Thymus (tissue), 14 donors: ENCODE measurements at places on chromosomes 5 and 9.

DNA sequence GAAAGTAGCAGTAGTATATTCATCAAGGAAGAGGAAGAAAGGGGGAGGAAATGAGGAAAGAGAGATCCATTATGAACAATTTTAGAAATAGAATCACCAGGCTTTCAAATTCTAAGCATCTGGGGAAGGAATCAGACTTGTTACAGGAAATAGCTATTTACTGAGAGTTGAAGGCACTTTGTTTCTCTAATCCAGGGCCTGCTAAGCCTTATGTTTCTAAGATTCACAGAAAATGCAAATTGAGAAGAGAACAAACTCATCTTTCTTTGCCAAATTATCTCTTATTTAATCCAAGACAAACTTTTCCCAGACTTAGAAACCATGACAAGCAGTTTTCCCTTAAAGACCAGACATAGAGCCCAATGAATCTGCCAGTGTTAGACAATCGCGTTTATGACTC, 528.0 kb upstream of the NMUR2 start:
- no peak overlapping the region for H3K27ac ChIP-seq
- no peaks in the 10 kb centered on the region for H3K27me3 ChIP-seq
- H3K4me3 ChIP-seq: no peak overlapping the region

- no peak for DNase-seq
- H3K4me1 ChIP-seq: no peaks in the 10 kb centered on the region
- H3K27ac ChIP-seq: no peak overlapping the region
- H3K27me3 ChIP-seq: peaks cover 11% of the 10 kb centered on the region
- no peak overlapping the region for H3K4me3 ChIP-seq
These were observed 17.6 kb downstream of the NACC2 start for GRCh38 chr9:136077491-136077890.

DNA sequence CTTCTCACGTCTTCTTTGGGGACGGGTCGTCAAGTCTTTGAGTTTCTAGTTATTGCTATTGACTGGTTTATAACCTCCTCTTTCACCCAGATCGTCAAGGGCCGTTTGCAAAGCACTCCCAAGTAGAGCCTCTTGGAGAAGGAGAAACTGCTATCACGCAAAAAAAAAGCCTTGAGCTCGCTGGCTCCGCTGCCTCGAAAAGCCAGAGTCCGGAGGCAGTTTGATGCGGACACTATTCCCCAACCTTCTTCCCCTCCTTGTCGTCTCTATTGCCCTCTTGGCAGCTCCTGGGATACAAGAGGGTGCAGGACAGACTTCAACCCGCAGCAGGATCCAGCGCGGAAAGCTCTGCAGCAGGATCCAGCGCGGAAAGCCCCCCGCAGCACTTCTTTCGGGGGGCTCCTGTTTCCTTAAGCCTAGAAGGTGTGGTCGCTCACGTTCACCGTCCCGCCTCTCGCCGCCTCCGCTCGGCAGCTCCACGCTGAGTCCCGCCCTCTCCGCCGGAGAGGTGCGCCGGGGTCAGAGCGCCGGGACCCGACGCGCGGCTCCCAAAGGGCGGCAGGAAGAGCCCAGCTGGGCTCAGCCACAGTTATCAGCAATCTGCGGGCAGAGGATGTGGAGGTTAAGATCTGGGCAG, at the start of gene PCDHAC1:
TSS of gene PCDHAC1 (plus strand) at position 494 of the 637 bp plus-strand sequence. CDS start 594 bp downstream, outside the sequence.
- H3K4me1 ChIP-seq: peaks cover 4% of the 10 kb centered on the region
- no peak for DNase-seq
- no peak within 1 kb of the TSS for H3K4me3 ChIP-seq
- H3K36me3 ChIP-seq: no peaks in the 10 kb centered on the region
- H3K27ac ChIP-seq: no peak within 1 kb of the TSS
- H3K27me3 ChIP-seq: peaks cover 23% of the 10 kb centered on the region

- H3K36me3 ChIP-seq: no peaks in the 10 kb centered on the region
- no peak for DNase-seq
- H3K4me3 ChIP-seq: no peak overlapping the region
These were observed 19.1 kb upstream of the EDIL3 start for GRCh38 chr5:84403773-84404172.

GRCh38 chr9:2928411-2928810, 84.5 kb upstream of the PUM3 start:
- no peak overlapping the region for H3K27ac ChIP-seq
- no peak overlapping the region for H3K4me3 ChIP-seq
- H3K4me1 ChIP-seq: no peaks in the 10 kb centered on the region
- H3K27me3 ChIP-seq: no peaks in the 10 kb centered on the region

- no peak overlapping the region for H3K27ac ChIP-seq
- H3K4me1 ChIP-seq: no peaks in the 10 kb centered on the region
- DNase-seq: no peak
- H3K36me3 ChIP-seq: no peaks in the 10 kb centered on the region
These were observed 156.1 kb downstream of the NXNL2 start for GRCh38 chr9:88691091-88691490.

GRCh38 chr5:67154556-67155206, 41.9 kb downstream of the CD180 start:
- H3K36me3 ChIP-seq: peaks cover 32% of the 10 kb centered on the region
- no peaks in the 10 kb centered on the region for H3K4me1 ChIP-seq
- no peak overlapping the region for H3K4me3 ChIP-seq
- H3K27me3 ChIP-seq: no peaks in the 10 kb centered on the region
- H3K27ac ChIP-seq: no peak overlapping the region

GRCh38 chr9:35910613-35911359, 1.5 kb downstream of the SPAAR start:
- H3K4me3 ChIP-seq: no peak overlapping the region
- no peaks in the 10 kb centered on the region for H3K27me3 ChIP-seq
- H3K4me1 ChIP-seq: peaks cover 12% of the 10 kb centered on the region
- no peak for DNase-seq

- H3K4me3 ChIP-seq: no peak overlapping the region
- H3K4me1 ChIP-seq: peaks cover 5% of the 10 kb centered on the region
- no peaks in the 10 kb centered on the region for H3K36me3 ChIP-seq
- DNase-seq: no peak
These were observed 2.0 kb downstream of the RASGEF1C start for GRCh38 chr5:180206993-180207392.

- H3K27ac ChIP-seq: no peak overlapping the region
- H3K27me3 ChIP-seq: no peaks in the 10 kb centered on the region
- H3K36me3 ChIP-seq: peaks cover 8% of the 10 kb centered on the region
- H3K4me1 ChIP-seq: no peaks in the 10 kb centered on the region
These were observed 40.9 kb downstream of the STX17 start for GRCh38 chr9:99947395-99947794.

DNA sequence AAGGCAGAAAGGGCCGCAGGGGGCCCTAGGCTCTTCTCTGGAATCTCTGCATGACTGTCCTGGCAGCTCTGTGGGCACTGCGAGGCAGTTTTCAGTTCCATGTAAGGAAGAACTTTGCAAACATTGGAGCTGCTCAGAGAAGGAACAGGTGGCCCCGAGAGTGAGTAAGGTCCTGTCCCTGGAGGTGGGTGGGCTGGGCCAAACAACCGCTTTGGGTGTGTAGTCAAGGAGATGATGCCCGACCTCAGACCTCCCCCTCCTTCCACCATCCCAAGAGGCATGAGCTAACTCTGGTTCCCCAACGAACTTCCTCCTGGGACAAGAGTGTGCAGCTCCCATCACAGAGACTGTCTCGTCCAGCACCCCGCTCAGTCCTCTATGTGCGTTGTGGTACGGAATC, 20.5 kb downstream of the CSF1R start:
- no peak overlapping the region for H3K27ac ChIP-seq
- H3K27me3 ChIP-seq: no peaks in the 10 kb centered on the region
- no peak overlapping the region for H3K4me3 ChIP-seq
- H3K4me1 ChIP-seq: no peaks in the 10 kb centered on the region

DNA sequence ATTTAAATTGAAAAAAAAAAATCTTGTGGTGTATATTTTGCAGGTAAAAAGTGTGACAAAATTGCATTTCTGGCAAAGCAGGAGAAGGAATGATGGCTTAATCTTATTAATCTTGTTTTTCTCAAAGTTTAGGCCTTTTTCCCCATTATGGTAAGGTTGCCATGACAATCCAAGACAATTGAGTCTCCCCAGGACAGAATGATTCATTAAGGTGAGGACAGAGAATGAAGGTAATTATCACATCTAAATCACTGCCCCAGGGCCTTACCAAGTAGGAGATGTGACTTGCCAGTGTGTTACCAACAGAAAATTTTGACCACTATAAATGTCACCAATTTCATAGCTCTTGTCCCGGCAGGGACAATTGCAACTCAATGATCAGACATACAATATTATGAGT, 439.2 kb downstream of the DNAH5 start:
- H3K4me3 ChIP-seq: no peak overlapping the region
- DNase-seq: no peak
- no peaks in the 10 kb centered on the region for H3K36me3 ChIP-seq
- no peaks in the 10 kb centered on the region for H3K27me3 ChIP-seq
- no peaks in the 10 kb centered on the region for H3K4me1 ChIP-seq
- no peak overlapping the region for H3K27ac ChIP-seq

DNA sequence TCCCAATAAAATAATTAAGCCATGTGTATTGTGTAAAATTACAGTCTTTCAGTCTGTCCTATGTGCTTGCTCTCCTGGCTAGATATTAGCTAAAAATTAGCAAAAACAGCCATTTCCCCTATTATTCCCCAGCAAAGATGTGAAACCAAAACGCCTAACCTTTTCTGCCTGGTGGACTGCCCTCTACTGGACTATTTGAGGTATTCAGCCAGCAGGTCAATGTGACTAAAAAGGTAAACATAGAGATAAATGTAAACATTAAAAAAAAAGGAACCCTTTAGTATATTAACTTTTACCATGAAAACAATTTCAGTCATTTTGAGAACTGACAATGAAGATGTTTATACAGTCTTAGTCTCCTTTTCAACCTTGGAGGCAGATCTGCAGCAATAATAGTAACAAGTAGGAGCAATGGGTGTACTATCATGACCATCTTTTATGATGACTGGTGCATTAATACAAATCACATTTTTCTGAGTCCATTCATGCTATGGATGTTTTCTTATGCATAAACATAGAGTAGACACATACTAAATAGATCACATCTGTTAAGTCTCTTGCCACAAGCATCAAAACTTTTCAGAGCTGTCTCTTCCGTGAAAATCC, 10.1 kb downstream of the ATG12 start:
- no peak overlapping the region for H3K4me3 ChIP-seq
- DNase-seq: no peak
- no peaks in the 10 kb centered on the region for H3K27me3 ChIP-seq
- peaks cover 51% of the 10 kb centered on the region for H3K36me3 ChIP-seq

DNA sequence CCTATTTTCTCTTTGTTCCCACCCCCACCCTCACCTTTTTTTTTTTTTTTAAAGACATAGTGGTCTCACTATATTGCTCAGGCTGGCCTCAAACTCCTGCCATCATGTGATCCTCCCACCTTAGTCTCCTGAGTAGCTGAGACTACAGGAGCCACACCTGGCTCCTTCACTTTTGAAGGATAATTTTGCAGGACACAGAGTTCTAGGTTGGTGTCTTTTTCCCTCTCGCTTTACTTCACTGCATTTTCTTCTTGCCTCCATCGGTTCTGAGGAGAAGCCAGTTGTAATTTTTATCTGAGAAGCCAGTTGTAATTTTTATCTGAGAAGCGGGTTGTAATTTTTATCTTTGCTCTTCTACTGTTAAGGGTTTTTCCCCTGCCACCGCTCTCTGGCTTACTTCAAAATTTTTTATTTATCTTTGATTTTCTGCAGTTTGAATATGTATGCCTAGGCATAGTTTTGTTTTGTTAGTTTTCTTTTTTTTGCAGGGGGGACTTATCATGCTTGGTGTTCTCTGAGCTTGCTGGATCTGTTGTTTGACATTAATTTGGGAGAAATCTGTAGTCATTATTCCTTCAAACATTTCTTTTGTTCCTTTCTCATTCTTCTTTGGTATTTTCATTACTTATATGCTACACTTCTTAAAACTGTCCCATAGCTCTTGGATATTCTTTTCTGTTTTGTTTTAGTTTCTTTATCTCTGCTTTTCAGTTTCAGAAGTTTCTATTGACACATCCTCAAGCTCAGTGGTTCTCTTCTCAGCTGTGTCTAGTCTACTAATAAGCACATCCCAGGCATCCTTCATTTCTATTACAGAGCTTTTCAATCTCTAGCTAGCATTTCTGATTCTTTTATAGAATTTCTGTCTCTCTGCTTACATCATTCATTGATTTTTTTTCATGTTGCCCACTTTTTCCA, 148.2 kb upstream of the CHD1 start:
- no peaks in the 10 kb centered on the region for H3K27me3 ChIP-seq
- no peaks in the 10 kb centered on the region for H3K36me3 ChIP-seq
- no peak for DNase-seq
- no peak overlapping the region for H3K27ac ChIP-seq

- no peak for DNase-seq
- no peaks in the 10 kb centered on the region for H3K4me1 ChIP-seq
- H3K27me3 ChIP-seq: no peaks in the 10 kb centered on the region
- H3K4me3 ChIP-seq: no peak overlapping the region
These were observed 62.1 kb downstream of the TMOD1 start for GRCh38 chr9:97563458-97564135.

- H3K4me1 ChIP-seq: no peaks in the 10 kb centered on the region
- no peaks in the 10 kb centered on the region for H3K27me3 ChIP-seq
- no peak for DNase-seq
- H3K4me3 ChIP-seq: no peak overlapping the region
- no peaks in the 10 kb centered on the region for H3K36me3 ChIP-seq
- no peak overlapping the region for H3K27ac ChIP-seq
These were observed 29.3 kb upstream of the UBE2QL1 start for GRCh38 chr5:6419340-6419852.

DNA sequence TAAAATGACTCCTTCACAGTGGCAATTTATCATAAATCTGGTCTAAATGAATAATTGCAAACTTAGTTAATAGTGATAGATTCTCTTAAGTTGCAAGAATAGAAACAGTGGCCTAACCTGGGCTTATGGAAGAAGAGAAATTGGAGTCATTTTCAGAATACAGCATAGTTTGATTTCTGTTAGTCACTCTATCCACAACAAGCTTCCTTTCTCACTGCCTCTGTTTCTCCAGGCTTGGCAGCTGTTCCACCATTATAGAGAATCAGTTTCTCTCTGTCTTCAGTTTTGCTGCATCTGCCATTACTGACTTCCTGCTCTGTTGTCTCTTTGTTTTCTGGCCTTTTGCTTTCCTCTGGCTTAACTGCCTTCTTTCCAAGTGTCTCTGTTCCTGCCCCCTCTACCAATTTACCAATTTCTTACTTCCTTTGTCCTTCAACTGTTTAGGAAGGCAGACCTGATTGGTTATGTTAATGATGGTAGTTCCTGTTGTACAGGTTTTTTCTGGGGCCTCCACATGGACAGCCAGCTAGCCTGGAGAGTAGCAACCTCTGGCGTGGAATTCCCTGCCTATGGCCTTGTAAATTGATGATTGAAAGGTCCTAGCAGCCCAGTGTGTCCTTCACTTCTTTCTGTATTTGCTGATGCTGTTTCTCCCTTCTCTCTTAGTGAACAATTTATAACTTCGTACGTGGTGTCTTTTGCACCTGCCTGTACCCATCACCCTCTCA, 75.9 kb upstream of the RASGRF2 start:
- no peak overlapping the region for H3K27ac ChIP-seq
- H3K4me1 ChIP-seq: no peaks in the 10 kb centered on the region
- H3K36me3 ChIP-seq: peaks cover 3% of the 10 kb centered on the region
- H3K27me3 ChIP-seq: no peaks in the 10 kb centered on the region
- no peak overlapping the region for H3K4me3 ChIP-seq
- DNase-seq: no peak

GRCh38 chr5:108255468-108255867, 126.4 kb downstream of the FBXL17 start:
- no peak for DNase-seq
- H3K27me3 ChIP-seq: no peaks in the 10 kb centered on the region
- H3K36me3 ChIP-seq: no peaks in the 10 kb centered on the region
